ENCODE measurements at places on chromosomes 16 and 17.

DNA sequence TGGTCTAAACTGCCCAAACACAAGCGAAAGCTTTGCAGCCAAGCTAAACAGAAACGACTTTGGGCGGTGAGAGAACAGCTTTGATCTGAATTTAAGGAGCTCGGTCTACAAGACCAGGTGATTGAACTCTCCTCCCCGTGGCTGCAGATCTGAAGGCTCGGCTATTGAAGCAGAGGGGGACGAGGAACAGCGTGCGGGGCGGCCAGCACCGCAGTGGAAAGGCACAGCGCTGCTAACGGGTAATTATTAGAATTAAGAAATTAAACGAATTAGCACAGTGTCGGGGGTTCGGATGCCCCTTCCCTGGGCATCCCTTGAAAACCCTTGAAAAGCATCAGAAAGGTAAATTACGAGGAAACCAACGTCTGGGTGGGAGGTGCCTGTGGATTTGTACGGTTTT is 431 bp downstream of the TEKT3 start:
- DNase-seq, result no peak

GRCh38 chr17:75352079-75352569 is 53.4 kb downstream of the GRB2 start:
- no peak for DNase-seq

DNA sequence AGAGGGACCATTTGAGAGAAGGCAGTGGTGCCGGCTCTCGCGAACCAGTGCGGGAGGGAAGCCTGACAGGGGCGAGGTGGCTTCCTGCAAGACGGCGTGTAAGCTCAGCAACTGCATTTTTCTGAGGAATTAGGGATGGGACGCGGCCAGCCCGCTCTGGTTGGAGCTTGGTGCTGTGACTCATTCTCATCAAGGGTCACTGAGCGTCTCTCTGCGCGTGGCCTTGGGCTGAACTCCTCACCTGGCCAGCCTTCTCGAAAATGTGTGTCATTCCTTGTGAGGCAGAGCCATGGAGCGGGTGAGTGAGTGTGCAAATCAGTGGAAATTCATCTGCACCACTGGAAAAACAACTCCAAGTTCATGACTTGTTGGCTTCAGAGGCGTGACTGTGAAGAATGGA is 52.8 kb downstream of the NTN1 start:
- no peak for DNase-seq

- DNase-seq, result no peak
Observed at GRCh38 chr17:72004011-72004427, 116.8 kb upstream of the SOX9 start.

GRCh38 chr17:1485423-1486376 is 6.8 kb downstream of the MYO1C start:
- DNase-seq, result peak; percentile 59

DNA sequence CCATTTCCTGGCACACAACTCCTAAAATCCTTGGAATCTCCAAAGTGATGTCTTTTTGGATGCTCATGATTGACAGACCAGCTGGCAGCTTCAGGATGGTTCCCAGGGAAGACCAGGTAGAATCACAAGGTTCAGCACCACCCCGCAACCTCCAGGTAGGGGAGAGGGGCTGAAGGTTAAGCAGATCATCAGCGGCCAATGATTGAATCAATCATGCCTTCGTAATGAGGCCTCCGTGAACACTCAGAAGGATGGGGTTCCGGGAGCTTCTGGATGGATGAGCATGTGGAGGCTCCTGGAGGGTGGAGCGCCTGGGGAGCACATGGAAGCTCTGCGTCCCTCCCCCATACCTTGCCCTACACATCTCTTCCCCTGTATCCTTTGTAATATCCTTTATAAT is 185.9 kb downstream of the SEC14L1 start:
- no peak for DNase-seq

DNA sequence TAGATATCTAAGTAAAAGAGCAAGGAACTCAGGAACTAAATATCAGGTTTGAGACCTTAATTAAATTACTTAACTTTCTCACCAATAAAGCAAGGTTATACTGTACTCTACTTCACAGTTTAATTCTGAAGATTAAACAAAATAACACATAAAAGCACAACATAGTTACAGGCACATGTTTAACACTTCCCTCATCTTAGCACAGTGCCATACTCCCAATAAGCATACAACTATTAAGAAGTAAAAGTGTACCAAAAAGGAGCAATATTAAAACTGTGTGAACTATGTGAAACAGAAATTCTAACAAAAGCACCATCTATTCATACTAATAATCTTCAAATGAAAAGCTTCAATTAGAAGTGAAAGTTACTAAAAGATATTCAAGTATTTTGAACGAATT is 2.2 kb downstream of the APPBP2 start:
- no peak for DNase-seq

DNA sequence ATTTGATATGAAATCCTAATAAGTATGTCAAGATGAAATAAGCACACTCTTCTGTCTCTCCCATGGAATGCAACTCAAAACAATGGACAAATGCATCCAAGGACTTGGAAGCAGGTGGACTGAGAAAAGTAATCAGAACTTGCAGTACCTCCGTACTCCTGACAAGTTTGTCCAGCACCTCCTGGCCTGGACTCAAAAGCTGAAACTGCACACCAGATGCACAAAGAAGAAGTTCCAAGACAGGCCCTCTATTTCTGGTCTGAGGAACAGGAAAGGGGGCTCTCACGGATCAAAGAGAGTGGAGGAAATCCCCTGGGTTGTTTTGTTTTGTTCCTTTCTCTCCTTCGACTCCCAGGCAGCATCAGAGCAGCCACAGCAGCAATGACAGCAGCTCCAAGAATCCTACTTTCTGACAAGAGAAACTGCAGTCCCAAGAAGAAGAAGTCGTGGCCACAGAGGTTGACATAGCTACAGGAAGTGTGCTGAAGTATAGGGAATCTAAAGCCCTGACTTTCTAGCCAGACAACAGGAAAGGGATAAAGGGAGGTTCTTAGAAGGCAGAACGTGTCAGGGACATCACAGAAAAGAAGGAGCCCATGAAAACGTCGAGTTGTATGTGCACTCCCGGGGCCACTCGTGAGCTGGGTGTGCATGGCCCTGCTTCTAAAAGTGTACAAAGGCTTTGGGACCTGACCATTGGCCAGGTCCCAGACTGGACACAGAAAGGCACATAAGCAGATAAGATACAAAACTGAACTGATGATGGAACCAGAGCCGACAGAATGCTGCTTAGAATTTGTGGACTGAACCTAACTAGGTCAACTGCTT is 29.3 kb downstream of the AKAP10 start:
- DNase-seq, result no peak

DNA sequence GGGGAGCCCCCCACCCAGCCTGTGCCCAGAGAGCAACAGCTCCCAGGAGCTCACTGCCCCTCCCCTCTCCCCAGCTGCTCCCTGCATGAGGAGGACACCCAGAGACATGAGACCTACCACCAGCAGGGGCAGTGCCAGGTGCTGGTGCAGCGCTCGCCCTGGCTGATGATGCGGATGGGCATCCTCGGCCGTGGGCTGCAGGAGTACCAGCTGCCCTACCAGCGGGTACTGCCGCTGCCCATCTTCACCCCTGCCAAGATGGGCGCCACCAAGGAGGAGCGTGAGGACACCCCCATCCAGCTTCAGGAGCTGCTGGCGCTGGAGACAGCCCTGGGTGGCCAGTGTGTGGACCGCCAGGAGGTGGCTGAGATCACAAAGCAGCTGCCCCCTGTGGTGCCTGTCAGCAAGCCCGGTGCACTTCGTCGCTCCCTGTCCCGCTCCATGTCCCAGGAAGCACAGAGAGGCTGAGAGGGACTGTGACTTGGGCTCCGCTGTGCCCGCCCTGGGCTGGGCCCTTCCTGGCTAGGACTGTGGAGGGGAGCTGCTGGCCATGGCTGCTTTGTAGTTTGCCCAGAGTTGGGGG is 584 bp downstream of the TCAP start:
- DNase-seq, result no peak

GRCh38 chr17:45305530-45306087 is 11.2 kb downstream of the MAP3K14 start:
- DNase-seq, result no peak

DNA sequence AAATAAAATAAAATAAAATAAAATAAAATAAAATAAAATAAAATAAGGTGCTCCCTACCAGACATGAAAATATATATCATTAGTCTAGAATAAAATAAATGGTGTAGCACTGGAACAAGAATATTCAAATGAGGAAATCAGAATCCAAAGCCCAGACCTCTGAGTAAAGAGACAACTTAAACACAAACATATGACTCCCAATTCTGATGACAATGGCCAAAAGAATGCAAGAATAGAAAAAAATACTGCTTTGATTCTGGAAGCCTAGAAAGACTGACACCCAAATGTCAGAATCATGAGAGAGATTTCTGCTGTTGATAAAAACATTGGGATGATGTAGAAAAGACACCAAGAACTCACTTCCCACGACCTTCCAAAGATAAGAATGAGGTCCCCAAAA is 27.9 kb downstream of the MYOCD start:
- DNase-seq, result no peak

DNA sequence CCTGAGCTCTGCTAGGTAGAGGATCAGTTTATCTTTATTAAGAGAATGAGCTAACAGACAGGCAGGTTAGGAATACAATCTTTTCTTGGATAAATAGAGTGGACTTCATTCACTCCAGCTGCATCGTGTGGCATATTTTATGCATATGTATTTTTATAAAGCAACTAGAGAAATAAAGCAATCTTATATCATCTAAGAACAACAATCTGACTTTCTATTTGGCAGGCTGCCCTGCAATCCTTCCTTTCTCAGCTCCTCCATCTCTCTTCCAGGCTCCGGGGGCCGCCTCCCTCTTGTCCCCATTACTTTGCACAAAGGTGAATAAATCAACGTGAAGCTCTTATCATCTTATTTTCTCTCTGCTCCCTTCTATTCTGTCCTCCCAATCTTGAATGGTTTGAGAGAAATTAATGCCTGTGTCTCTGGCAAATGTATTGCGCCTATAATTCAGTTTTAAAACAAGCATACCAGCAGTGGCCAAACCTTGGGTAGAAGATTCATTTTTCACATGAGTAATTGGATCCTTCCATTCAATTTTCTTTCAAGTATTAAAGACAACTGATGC is 64.5 kb downstream of the HS3ST3A1 start:
- DNase-seq, result no peak

All from stimulated activated CD8-positive, alpha-beta memory T cell treated with anti-CD3 and anti-CD28 coated beads, Interleukin-12 subunit alpha, Interleukin-12 subunit beta, amount 100 ng/mL, for 4 hours (primary cell).